ENCODE measurements at places on chromosomes 16 and 17. TPM values are rescaled to one million over a fixed set of nuclear protein-coding genes. Genes with fewer than 3 reads are reported as not detected.

- no peak for DNase-seq
Measured at GRCh38 chr17:30433514-30433913, 43.7 kb upstream of the GOSR1 start.

GRCh38 chr16:18969050-18969854 lies 14.5 kb upstream of the TMC7 start:
- DNase-seq, result peak; percentile 82

DNA sequence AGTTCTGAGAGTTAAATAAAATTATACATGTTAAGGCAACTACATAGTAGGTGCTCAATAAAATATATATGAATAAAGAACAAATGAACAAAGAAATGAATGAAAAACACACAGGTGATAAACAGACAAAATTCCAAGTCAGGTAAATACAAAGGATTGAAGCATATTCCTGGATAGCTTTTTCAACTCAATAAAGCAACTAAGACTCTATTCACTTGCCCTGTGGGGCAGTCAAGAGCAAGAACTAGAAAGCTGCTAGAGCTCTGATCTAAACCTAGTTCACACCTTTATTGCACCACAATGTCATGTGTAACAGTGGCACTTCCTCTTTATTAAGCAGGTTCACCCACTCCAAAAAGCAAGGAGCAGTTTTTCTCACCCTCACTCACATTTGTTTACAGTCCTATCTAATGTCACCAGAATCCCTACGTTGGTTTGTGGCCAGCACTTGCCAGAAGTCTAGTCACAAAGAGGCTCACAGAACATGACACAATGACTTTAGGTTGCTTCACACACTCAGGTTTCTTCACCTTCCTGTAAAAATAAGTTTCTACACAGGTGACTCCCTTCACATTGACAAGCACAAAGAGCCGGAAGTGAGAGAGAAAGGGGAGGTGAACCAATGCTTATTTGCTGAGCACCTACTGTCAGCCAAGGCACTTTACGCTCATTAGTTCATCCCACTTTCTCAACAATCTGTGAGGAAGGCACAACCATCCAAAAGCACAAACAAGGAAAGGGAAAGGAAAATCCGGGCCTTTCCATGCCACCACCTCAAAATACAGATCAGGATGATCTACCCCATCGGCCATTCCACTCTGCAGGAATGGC lies 70.8 kb downstream of the XPO6 start:
- DNase-seq, result peak; percentile 46

- no peak for DNase-seq
Measured at GRCh38 chr17:3510090-3510489, 34.3 kb downstream of the ASPA start.

DNA sequence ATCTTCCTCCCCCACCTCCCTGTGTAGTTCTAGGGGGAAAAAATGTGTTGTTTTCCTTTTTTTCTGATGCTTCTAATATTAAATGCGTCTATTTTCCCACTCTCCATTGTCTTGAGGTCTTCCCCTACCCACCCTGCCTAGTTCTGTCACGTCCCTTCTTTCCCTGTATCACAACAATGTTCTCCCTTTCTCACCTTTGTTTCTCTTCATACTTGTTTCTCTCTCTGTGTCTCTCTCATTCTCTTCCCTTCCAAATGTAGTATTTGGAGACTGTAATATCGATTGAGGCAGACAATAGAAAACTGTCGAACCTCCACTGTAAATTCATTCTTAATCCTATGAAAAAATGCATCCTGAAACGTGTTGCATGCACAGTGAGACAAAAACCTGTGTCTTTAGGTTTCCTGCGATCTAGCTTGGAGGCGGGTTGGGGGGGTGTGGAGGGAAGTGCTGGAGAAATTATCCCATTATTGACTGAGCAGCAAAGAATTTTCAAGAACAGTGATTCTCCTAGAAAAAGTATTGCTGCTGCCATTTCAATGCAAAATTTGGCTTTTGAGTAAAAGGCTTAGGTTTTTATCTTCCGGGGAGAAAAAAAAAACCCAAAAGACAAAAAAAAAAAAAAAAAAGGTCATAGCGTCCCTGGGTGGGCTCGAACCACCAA lies 1.3 kb upstream of the PSMB3 start:
- DNase-seq, result no peak

DNA sequence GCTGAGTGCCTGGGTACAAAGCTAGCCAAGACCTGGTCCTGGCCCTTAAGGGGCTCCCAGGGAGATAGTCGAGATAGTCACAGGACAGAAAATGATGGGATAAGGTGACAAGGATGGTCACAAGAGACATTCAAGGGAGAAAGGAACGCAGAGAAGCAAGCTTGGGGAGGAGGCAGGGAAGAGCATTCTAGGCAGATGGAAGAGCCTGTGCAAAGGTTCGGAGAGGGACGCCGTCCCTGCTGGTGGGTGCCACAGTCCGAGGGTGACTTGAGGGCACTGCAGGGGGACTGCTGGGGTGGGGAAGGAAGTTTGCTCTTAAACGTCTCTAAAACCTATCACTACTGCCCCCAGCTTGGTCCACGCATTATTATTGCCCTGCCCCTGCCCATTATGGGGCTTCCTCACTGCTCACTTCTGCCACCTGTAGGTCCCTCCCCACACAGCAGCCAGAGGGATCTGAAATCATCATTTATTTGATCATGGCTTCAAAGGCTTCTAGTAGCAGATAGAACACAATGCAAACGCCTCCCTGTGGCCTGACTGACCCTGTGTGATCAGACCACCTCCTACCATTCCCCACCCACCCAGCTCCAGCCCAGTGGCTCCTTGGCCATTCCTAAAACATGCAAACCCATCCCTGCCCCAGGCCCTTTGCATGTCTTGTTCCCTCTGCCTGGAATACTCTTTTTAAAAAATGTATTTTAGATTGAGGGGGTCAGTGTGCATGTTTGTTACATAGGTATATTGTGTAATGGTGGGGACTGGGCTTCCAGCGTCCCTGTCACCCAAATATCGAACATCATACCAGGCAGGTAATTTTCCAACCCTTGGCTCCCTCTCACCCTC lies 60.3 kb downstream of the RMI2 start:
- DNase-seq, result peak; percentile 29

DNA sequence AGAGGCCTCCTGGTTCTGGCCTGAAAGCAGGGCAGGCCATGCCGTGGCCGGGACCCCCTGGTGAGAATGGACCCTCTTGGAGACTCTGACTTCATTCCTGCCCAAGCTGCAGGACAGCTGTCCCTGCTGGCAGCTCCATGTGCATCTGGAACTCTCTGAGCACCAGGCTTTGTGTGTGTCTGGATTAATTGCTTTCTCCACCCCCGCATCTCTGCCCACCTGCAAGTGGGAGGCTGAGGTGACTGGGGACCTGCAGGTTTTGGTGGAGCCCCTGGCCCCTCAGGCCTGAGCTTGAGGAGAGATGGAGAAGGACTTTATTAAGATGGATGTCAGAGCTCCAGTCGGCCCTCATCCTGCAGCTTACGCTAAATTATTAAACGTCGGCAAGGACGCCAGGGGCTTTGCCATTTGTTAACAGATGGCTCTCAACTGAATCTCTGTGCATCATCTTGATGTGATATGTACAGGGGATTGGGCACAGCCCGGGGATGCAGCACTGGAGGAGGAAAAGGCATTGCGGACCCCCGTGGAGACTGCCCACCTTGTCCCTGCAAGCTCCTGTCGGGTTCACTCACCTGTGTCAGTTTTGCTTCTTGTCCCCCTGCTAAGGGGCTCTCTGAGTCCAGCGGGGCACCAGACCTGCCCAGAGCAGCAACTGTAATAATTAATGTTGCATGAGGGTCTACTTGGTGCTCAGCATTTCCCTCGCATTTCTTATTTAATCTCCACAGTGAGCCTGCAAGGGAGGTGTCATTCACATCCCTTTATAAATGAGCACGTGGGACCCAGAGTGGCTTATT lies 154.1 kb upstream of the RPL38 start:
- no peak for DNase-seq

DNA sequence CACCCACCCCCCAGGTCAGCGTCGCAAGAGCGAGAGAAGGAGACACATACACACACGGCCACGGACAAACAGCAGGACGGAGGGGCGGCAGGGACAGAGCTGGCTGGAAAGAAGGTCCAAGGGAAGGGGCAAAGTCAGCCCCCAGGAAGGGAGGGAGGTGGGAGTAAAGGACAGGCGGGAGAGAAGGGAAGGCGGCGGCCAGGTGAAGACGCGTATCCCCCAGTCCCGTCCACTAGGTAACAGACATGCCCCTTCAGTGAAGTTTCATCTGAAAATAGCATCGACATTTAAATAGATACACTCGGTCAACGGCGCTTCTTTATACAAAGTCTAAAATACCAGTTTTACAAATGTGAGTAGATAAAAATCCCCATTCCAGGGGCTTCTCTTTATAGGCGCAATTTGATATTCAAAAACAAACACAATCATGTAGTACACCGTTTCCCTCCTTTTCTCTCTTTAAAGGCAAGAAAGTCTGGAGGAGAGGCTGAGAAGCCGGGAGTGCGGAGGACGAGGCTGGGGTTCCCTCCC lies 4.5 kb downstream of the CBX8 start:
- DNase-seq, result no peak

DNA sequence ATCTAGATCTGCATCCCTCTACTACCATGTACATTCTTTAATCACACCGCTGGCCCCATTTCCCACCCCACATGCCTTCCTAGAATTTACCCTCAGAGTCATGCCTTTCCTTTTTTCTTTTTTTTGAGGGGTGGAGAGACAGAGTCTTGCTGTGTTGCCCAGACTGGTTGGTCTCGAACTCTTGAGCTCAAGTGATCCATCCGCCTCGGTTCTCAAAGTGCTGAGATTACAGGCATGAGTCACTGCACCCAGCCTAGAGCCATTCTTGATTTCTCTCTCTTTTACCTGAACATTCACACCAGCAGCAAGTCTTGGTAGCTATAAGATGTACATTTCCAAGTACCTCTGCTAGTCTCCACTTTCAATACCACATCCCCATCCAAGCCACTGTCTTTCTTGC lies 2.1 kb downstream of the PAGR1 start:
- DNase-seq, result no peak

DNA sequence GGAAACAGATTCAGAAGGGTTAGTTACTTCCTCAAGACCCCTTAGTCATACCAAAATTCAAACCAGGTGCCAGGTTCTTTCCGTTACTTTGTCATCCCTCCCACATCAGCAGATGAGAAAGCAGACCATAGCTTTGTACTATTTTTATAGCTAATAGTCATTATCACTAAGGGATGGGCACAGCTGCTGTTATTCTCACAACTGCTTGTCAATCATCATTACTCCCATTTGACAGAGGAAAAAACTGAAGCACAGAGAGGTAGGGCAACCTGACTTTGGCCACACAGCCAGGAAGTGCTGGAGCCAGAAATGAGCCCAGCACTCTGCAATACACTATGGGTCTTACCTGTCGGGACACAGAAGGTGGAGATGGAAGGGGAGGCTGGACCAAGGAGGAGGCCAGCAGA lies 30.0 kb downstream of the TEKT5 start:
- DNase-seq, result no peak

- no peak for DNase-seq
Measured at GRCh38 chr17:8186446-8186786, 3.6 kb downstream of the BORCS6 start.

DNA sequence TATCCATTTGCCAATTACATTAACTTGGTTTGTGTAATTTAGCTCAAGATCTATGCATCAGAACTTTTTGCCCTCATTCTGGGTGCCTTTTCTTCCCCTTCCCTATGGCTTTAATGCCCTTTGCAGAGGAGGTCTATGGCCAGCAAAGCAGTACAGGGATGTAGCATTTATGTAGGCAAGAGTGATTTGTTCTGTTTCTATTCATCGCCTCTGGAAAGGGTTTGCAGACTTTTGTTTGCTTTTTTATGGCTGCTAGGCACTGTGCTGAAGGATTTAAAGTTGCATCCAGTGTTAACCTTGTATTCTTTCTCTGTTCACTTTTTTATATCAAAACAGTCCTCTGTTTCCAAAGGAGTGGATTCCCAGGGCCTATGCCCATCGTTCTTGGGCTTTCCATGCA lies 78.0 kb downstream of the ANKFN1 start:
- DNase-seq, result no peak

GRCh38 chr17:27496971-27497370 lies 40.7 kb downstream of the KSR1 start:
- no peak for DNase-seq

SMURF2 gene
- total RNA-seq, result 11.0 TPM

FLII gene
- total RNA-seq, result 264 TPM

CD300E gene
- total RNA-seq, result not detected

KRT40 gene
- not detected for total RNA-seq

EFCAB5 gene
- total RNA-seq, result 0.30 TPM

ZNRF1 gene
- 25.0 TPM for total RNA-seq

All from activated T-cell treated with anti-CD3 and anti-CD28 coated beads, Interleukin-2, amount 50 U/mL, for 4 hours (primary cell).